ENCODE measurements at places on chromosomes 5 and 9.

DNA sequence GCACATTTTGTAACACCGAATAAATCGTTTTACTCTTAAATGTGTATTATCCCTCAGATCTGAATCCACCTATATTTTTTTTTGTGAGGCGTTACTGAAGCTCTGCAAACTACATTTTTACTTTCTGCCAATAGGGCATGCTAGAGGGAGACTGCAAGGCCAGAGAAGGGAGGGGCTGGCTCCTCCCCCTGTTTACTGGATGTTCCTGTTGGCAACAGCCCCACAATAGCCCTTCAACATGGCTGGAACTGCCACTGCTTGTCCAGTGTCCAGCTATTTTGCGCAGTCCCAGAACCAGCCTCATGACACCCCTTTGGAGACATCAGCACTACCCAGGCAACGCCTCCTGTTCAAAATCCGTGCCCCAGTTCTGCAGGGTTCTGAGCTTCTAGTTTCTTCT, 85.4 kb upstream of the MIER3 start:
- H3K36me3 ChIP-seq = no peaks in the 10 kb centered on the region
- H3K4me3 ChIP-seq = no peak overlapping the region
- no peaks in the 10 kb centered on the region for H3K4me1 ChIP-seq
- no peak overlapping the region for H3K27ac ChIP-seq

GRCh38 chr5:17436761-17437221, 61.2 kb upstream of the TAF11L2 start:
- no peak for DNase-seq
- H3K27me3 ChIP-seq = no peaks in the 10 kb centered on the region

GRCh38 chr5:137217599-137218200, 281.4 kb downstream of the SPOCK1 start:
- H3K36me3 ChIP-seq = no peaks in the 10 kb centered on the region
- H3K27me3 ChIP-seq = no peaks in the 10 kb centered on the region
- H3K4me3 ChIP-seq = no peak overlapping the region
- no peak overlapping the region for H3K27ac ChIP-seq
- H3K4me1 ChIP-seq = no peaks in the 10 kb centered on the region

- no peak for DNase-seq
- H3K4me3 ChIP-seq = no peak overlapping the region
- H3K27me3 ChIP-seq = peaks cover 3% of the 10 kb centered on the region
- no peak overlapping the region for H3K27ac ChIP-seq
- H3K36me3 ChIP-seq = no peaks in the 10 kb centered on the region
- no peaks in the 10 kb centered on the region for H3K4me1 ChIP-seq
Observed at GRCh38 chr9:93702261-93702660, 125.9 kb downstream of the PHF2 start.

GRCh38 chr5:42784132-42784531, 27.5 kb downstream of the CCDC152 start:
- H3K27ac ChIP-seq = no peak overlapping the region
- no peak for DNase-seq
- H3K4me3 ChIP-seq = no peak overlapping the region
- peaks cover 20% of the 10 kb centered on the region for H3K36me3 ChIP-seq

- peaks cover 3% of the 10 kb centered on the region for H3K36me3 ChIP-seq
- no peak overlapping the region for H3K27ac ChIP-seq
- H3K4me3 ChIP-seq = peak overlapping the region; percentile 80
- peaks cover 66% of the 10 kb centered on the region for H3K27me3 ChIP-seq
- DNase-seq = no peak
- peaks cover 11% of the 10 kb centered on the region for H3K4me1 ChIP-seq
Observed at GRCh38 chr5:38554861-38555260, 1.6 kb downstream of the LIFR start.

DNA sequence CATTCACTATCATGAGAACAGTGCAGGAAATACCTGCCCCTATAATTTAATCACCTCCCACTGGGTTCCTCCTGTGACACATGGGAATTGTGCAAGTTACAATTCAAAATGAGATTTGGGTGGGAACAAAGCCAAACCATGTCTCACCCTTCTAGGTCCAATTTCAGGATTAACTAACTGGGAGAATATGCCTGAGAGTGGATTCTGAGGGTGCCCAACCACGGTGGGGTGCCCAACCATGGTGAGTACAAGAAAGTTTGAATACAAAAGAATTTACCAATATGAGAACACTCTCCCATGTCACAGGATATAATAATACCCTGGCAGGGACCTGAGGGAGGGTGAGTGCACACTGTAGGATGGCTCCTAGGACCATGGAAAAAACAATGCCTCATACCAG, 17.2 kb upstream of the GDA start:
- no peaks in the 10 kb centered on the region for H3K36me3 ChIP-seq
- no peak for DNase-seq
- H3K4me1 ChIP-seq = no peaks in the 10 kb centered on the region
- no peaks in the 10 kb centered on the region for H3K27me3 ChIP-seq
- no peak overlapping the region for H3K4me3 ChIP-seq

- H3K4me3 ChIP-seq = no peak overlapping the region
- no peaks in the 10 kb centered on the region for H3K36me3 ChIP-seq
- H3K4me1 ChIP-seq = no peaks in the 10 kb centered on the region
- no peak for DNase-seq
- H3K27ac ChIP-seq = no peak overlapping the region
Observed at GRCh38 chr5:173435447-173435846, 107.2 kb upstream of the STC2 start.

- H3K4me1 ChIP-seq = peaks cover 52% of the 10 kb centered on the region
- peak overlapping the region; percentile 95 for H3K27ac ChIP-seq
- H3K36me3 ChIP-seq = peaks cover 44% of the 10 kb centered on the region
- H3K27me3 ChIP-seq = no peaks in the 10 kb centered on the region
- DNase-seq = no peak
Observed at GRCh38 chr5:43314724-43315123, 1.5 kb upstream of the HMGCS1 start.

DNA sequence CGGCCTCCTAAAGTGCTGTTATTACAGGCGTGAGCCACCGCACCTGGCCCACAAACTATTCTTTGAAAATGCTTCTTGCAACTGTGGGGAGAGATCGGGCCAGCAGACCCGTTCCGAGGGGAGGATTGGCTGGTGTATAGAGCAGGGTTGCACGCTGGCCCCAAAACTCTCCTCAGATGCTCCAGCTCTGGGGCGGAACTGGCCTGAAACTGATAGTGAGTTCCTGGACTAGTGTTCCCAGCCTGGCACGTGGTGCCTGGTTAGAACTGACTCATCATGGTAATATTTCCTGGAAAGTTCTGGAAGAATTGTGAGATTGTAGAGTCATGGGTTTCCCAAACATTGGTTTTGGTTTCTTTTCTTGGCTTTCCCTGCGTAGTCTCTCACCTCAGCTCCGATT, 120.5 kb downstream of the FBXL7 start:
- no peaks in the 10 kb centered on the region for H3K27me3 ChIP-seq
- H3K4me1 ChIP-seq = no peaks in the 10 kb centered on the region
- H3K36me3 ChIP-seq = no peaks in the 10 kb centered on the region

DNA sequence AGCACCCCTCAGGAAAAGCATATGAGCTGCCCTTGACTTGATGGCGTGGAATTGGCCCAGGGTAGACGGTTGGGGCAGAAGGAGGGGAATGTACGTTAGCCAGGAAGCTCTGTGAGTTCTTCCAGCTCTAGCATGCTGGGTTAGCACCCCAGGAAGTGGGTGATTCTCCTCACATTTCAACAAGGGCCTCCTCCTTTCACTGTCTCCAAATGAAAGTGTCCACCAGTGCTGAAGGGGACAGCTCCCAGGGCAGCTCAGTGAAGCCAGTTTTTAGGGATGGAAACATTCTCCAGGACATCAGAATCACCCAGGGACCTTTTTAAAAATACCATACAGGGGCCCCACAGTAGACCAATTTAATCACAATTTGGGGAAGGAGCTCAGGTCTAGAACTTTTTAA, 17.2 kb upstream of the AFAP1L1 start:
- no peak overlapping the region for H3K4me3 ChIP-seq
- no peak overlapping the region for H3K27ac ChIP-seq
- H3K36me3 ChIP-seq = no peaks in the 10 kb centered on the region
- H3K27me3 ChIP-seq = peaks cover 7% of the 10 kb centered on the region
- DNase-seq = no peak

DNA sequence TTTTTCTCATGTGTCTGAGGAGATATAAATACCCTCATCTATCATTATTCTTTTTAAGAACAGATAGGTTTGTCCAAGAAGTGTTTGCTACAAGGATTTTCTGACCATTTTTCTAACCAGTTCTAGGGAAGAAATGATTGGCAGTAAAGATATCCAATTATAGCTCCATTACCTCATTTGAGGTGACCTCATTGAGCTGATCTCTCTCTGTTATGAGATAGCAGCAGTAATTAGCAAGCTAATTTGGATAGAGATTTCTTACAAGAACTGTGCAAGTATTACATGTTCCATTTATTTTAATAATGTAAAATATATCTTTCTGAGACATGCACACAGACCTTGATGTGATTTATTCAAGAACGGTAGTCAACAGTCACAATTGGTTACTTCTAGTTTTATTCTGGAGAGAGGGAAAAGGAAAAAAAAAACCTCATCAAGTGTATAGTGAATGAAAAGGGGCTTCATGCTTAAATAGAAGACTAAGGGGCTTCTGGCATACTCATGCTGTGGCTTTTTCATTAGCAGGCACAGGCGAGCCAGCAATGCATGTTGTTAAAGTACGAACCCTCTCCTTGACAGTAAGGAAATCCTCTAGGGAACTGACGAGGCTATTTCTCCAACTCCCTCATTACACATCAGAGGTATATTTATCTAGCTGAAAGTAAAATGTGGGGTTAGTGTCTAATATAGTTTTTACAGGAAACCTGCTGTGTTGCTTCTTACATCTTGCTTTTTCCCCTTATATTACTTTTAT, 127.3 kb downstream of the NUDT12 start:
- no peak overlapping the region for H3K27ac ChIP-seq
- no peak for DNase-seq
- no peaks in the 10 kb centered on the region for H3K36me3 ChIP-seq
- no peak overlapping the region for H3K4me3 ChIP-seq
- no peaks in the 10 kb centered on the region for H3K4me1 ChIP-seq
- H3K27me3 ChIP-seq = peaks cover 2% of the 10 kb centered on the region

DNA sequence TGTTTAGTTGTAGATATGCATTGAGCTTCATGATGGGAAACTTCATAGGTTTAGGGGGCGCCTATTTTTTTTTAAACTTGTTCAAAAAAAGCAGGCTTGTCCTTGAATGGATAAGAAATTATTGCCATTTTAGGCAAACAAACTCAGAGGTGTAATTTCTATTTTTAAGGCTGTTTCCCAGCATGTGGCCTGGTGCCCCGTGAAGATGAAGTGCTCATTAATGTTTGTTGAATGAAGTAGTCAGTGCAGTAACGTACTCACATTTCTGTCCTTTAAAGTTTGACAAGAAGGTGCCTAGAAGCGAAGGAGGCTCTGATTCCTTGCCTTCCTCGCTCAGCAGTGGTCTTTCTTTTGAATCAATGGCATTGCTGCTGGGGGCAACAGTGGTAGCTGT, 54.3 kb downstream of the ZNF618 start:
- no peak overlapping the region for H3K27ac ChIP-seq
- no peaks in the 10 kb centered on the region for H3K36me3 ChIP-seq
- H3K27me3 ChIP-seq = no peaks in the 10 kb centered on the region

DNA sequence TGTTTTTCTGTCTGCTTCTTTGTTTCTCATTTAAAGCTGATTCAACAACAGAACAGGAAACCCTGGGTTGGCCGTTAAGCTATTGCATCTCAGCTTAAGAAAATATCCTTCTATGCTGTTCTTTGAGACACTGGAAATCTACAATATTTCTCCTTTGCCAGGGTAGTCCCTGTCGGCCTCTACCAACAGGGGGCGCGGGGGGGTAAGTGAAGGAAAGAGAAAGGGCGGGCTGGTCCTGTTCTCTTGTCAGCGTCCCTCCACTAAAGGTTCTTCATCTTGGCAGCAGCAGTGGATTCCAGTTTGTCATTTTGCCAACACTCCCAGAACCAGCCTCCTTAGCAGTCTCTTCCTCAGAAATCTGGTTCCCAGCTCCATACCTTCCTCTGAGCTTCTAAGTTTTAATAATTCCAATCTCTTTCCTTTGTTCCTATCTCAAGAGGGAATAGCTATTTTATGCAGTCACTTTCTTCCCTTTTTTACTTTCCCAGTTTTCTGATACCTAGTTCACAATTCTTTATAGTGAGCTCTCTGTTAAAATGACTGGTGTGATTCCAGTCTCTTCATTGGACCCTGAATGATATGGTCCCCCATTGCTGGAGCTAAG, 222.3 kb downstream of the GLIS3 start:
- no peaks in the 10 kb centered on the region for H3K27me3 ChIP-seq
- H3K36me3 ChIP-seq = no peaks in the 10 kb centered on the region
- DNase-seq = peak; percentile 16
- no peak overlapping the region for H3K27ac ChIP-seq

DNA sequence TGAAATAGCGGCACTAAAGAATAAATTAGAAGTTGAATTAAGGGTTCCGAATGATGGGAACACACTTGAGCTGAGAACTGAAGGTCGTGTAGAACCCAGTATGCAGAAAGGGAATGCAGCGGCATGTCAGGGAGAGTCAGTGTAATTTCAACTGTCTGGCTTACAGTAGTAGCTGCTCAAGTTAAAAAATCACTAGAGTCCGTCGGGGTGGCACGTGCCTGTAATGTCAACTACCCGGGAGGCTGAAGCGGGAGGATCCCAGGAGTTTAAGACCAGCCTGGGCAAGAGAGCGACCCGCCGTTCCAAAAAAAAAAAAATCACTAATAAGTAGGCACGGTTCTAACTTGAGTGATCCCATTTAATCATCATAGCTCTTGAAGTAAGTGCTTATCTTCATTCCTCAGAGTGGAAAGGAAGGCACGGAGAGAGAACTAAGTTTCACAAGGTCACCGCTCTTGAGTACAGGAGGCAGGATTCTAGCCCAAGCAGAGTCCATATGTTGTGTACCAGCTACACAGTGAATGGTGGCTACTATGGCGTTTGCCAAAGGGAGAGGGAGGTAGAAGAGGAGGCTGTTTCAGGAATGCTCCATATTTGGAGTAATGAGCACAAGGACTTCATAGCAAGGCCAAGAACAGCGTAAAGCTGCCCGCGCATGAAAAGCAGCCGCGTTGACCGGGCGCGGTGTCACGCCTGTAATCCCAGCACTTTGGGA, 831 bp downstream of the RMRP start:
- H3K4me3 ChIP-seq = peak overlapping the region; percentile 68
- H3K27me3 ChIP-seq = peaks cover 3% of the 10 kb centered on the region
- H3K36me3 ChIP-seq = peaks cover 25% of the 10 kb centered on the region
- peak overlapping the region; percentile 98 for H3K27ac ChIP-seq

- H3K27me3 ChIP-seq = peaks cover 68% of the 10 kb centered on the region
- no peak for DNase-seq
- H3K4me3 ChIP-seq = no peak overlapping the region
- peaks cover 2% of the 10 kb centered on the region for H3K4me1 ChIP-seq
- no peak overlapping the region for H3K27ac ChIP-seq
Observed at GRCh38 chr5:135492319-135492626, 40.1 kb upstream of the TIFAB start.

GRCh38 chr9:90555351-90556057, 87.1 kb downstream of the DIRAS2 start:
- H3K27ac ChIP-seq = no peak overlapping the region
- no peaks in the 10 kb centered on the region for H3K4me1 ChIP-seq
- H3K27me3 ChIP-seq = peaks cover 3% of the 10 kb centered on the region
- no peak for DNase-seq
- no peaks in the 10 kb centered on the region for H3K36me3 ChIP-seq
